ENCODE measurements at places on chromosomes 1 and 21. TPM values are rescaled to one million over a fixed set of nuclear protein-coding genes. Genes with fewer than 3 reads are reported as not detected.

DNA sequence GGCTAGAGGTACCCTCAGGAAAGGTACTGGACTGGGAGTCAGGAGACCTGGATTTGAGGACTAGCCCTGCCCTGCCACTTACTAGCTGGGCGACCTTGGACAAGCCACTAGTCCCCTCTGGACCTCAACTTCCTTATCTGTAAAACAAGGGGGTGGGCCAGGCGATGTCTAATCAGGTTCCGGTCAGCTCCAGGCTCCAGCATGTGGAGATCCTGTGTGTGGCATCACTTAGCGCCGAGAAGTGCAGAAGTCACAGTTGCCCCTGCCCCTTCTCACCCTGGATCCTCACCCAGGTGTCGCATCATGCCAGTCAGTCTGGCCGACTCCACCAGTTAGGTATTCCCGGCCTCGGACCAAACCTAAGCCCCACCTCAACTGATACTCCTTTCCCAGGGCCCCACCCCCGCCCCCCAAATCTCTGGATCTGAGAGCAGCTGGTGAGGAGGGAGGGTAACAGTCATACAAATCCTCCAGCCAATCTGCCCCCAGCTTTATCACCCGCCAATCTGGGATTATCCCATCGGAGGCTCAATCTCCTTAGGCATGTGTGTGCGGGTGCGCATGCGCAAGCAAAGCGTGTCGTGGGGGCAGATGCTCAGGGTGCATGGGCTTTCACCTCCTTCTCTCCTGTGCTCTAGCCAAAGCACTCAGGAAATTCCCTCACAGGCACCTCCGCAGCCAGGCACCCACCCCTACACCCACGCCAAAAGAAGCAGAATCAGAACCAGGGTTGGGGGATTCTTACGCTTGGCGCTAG is 5.4 kb downstream of the CELF3 start:
- no peak overlapping the region for H3K27ac ChIP-seq
- no peaks in the 10 kb centered on the region for H3K4me1 ChIP-seq
- H3K27me3 ChIP-seq = 0 out of 2 replicates have a peak, but pooled peaks cover 7% of the 10 kb centered on the region
- no peak overlapping the region for H3K4me3 ChIP-seq
- DNase-seq = no peak

DNA sequence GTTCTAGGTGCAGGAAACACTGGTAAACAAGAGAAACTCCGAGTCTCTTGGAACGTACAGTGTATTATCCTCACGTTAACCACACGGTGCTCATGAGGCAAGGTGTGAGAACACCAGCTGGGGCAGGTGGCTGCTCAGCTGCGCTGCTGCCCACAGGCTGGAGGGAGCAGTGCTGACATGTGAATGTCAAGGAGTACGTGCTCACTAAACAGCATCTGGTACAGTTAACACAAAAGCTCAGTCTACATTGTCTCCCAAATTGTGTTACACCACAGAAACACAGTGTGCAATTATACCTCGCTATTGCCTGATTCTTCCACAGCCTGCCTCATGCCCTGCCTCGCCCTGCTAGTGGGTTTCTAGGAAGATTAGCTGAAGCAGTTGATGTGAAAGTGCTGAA is 138.4 kb downstream of the GLIS1 start:
- DNase-seq = no peak
- H3K27ac ChIP-seq = no peak overlapping the region
- H3K36me3 ChIP-seq = no peaks in the 10 kb centered on the region
- H3K4me3 ChIP-seq = no peak overlapping the region

TP73 gene
- total RNA-seq = 2.2 TPM

ZMYND12 gene
- not detected for total RNA-seq

GRCh38 chr1:209869291-209870149 is 41.7 kb downstream of the UTP25 start:
- H3K27me3 ChIP-seq = no peaks in the 10 kb centered on the region
- no peak overlapping the region for H3K27ac ChIP-seq
- no peak for DNase-seq

DNA sequence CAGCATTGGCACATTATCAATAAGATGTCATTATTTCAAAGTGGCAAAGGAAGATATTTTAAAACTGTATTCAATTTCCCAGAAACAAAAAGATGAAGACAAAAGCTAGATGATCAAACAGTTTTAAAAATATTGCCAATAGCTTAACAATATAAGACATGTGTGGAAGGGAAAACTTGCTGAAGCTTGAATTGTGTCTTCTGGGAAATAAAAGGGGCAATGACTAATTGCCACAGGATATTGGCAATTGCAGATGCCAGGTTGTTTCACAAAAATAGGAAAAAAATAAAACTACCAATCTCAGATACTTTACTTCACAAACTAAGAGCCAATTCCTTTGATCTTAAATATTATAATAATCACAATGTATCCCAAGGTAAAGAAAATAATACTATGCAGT is 679.8 kb upstream of the ADAMTS5 start:
- no peak for DNase-seq
- H3K4me3 ChIP-seq = no peak overlapping the region
- no peaks in the 10 kb centered on the region for H3K36me3 ChIP-seq
- no peaks in the 10 kb centered on the region for H3K27me3 ChIP-seq
- H3K27ac ChIP-seq = no peak overlapping the region

CHRM3 gene
- total RNA-seq = 0.03 TPM

GPA33 gene
- total RNA-seq = not detected

GRCh38 chr1:230713138-230713537 is 784 bp downstream of the AGT start:
- no peak overlapping the region for H3K4me3 ChIP-seq
- H3K27ac ChIP-seq = no peak overlapping the region
- DNase-seq = no peak
- H3K27me3 ChIP-seq = no peaks in the 10 kb centered on the region
- no peaks in the 10 kb centered on the region for H3K36me3 ChIP-seq
